ENCODE measurements at places on chromosomes 5 and 9.

GRCh38 chr9:80410106-80410505, 838.3 kb downstream of the TLE4 start:
- DNase-seq, result no peak

DNA sequence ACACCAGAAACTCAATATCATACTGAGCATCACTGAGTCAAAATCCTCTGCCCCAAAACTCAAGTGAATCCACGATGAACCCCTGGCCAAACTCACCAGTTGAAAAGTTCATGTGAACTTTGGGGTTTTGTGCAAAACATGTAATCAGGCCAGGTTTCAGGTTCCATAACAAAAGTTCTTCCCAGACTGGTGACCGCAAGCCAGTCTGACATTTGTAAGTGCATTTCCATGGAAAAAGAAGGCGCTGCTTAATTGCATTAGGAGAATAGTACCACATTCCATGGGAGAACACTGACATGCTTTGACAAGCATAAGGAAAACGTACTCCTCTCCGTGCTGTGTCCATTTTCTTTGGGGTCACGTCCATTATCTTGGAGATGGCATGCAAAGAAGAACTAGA, 567.0 kb downstream of the BNC2 start:
- DNase-seq, result no peak

- no peak for DNase-seq
These were observed 139.3 kb downstream of the AOPEP start for GRCh38 chr9:94865582-94866452.

DNA sequence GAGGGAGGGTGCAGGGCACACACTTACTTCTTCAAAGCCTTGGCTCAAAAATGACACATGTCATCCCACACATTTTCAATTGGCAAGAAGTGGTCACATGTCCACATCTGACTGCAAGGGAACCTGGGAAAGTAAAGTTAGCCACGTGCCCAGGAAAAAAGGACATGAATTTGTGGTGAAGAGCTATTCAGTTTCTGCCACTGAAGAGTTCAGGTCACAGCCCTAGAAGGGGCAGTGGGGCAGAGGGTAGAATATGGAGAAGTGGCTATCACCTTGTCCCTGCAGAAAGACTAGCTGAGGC, 1.9 kb upstream of the RGS14 start:
- no peak for DNase-seq

- peak; percentile 39 for DNase-seq
These were observed 54.5 kb downstream of the STK10 start for GRCh38 chr5:172133359-172134029.

- no peak for DNase-seq
These were observed 1.8 kb downstream of the SQSTM1 start for GRCh38 chr5:179822444-179822990.

DNA sequence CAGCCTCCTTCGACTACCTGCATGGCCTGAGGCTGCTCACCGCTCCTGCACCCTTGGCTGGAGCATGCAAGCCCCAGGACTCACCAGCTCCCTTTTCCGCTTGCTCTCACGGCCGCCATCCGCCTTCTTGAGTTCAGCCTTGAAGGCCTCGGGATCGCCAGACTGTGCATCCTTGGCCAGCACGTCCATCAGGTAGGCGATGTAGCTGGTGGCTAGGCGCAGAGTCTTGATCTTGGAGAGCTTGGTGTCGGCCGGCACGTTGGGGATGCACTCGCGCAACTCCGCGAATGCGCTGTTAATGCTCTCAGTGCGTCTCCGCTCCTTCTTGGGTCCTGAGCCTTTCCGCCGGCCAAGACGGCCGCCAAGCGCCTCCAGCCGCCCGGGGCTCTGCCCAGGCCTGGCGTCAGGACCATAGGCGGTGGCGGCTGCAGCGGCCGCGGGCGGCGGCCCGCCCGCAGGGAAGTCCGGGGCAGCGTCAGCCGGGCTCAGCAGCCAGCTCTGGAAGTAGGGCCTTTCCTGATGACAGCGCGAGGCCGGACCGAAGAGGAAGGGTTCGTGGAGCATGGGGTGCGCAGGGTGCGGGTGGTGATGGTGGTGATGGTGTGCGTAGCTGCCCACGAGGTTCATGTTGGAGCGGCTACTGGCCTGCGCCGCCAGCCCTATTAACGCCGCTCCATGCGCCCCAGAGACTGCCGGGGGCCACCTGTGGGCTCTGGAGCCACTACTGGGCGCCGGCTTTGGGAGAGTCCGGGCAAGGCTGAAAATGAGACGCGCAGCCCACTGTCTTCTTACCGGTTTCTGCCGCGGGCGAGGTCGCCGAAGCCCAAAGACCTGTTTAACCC, 424 bp downstream of the HAND1 start:
- DNase-seq, result no peak

DNA sequence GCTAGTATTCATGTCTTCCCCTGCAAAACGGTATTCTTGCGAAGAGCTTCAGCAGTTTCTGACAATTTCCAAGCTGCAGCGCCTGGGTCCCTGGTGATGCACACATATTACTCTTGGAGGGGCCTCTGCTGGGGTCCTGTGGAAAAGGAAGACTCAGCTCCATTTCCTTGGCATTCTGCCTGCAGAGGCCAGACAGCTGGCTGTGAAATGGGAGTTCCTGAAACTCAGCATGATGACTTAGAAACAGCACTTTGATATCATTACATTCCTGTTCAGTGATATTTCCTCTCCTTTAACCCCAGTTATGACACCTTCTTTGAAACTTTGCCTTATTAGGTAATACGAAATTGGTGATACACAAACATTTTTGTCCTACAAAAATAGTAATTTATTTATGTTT, 98.5 kb downstream of the APBA1 start:
- no peak for DNase-seq

GRCh38 chr9:8304720-8305119, 505.1 kb upstream of the DMAC1 start:
- DNase-seq, result no peak

Measured in stimulated activated CD4-positive, alpha-beta T cell treated with anti-CD3 and anti-CD28 coated beads, Interleukin-15, amount 100 ng/mL, for 1 hour (primary cell).